Activated T-helper 17 cell treated with anti-CD3 and anti-CD28 coated beads, Interleukin-2, amount 50 U/mL, for 72 hours (primary cell): ENCODE measurements at places on chromosomes 2 and 18. TPM values are rescaled to one million over a fixed set of nuclear protein-coding genes. Genes with fewer than 3 reads are reported as not detected.
A peak's percentile ranks its signal among the peaks of the same experiment; 100 is the strongest.

GRCh38 chr2:85037622-85038021 is 66.7 kb downstream of the KCMF1 start:
- ATAC-seq, result no peak

- ATAC-seq, result no peak
Observed at GRCh38 chr18:23902396-23902795, 112.2 kb upstream of the TTC39C start.

GRCh38 chr2:175871331-175872004 is 130.6 kb downstream of the LNPK start:
- ATAC-seq, result no peak

CNGA3 gene
- total RNA-seq, result not detected

GRCh38 chr2:36611316-36611990 is 13.5 kb upstream of the FEZ2 start:
- no peak for ATAC-seq

- ATAC-seq, result peak; percentile 55
Observed at GRCh38 chr2:27721335-27721734, 50.2 kb upstream of the MRPL33 start.

DNA sequence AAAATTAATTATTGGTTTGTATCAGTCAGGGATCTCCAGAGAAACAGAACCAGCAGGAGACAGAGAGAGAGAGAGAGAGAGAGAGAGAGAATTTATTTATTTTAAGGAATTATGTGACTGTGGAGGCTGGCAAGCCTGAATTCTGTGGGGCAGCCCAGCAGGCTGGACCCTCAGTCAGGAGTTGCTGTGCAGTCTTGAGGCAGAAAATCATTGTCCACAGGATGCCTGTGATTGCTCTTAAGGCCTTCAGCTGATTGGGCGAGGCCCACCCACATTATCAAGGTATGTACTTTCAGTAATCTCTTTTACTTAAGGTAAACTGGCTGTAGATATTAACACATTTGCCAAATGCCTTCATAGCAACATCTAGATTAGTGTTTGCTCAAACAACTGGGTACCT is 155.3 kb downstream of the SEPTIN10 start:
- ATAC-seq, result no peak

ATP6V1B1 gene
- not detected for total RNA-seq
